ENCODE measurements at places on chromosomes 7 and 10.

DNA sequence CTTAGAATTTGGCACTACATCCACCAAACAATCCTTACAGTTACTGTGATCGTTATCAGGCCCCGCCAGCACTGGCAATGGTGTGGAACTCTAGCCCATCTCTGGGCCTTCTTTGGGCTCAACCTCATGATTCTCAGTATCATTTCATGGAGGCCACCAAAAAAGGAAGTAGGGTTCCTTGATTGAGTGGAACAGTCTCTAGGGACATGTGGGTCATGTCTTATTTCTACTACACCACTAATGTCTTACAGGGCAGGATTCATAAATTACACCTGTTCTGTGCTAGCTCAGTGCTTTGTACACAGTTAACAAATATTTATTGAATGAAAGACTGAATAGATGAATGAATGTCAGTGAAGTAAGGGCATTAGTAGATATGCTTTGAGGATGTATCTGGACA is 53.9 kb downstream of the AP3M1 start:
- no peak for DNase-seq

GRCh38 chr10:12448729-12449391 is 99.5 kb downstream of the CAMK1D start:
- no peak for DNase-seq

GRCh38 chr7:11203683-11204082 is 230.0 kb downstream of the PHF14 start:
- DNase-seq: no peak

- DNase-seq: no peak
Observed at GRCh38 chr7:116239434-116239833, 29.1 kb downstream of the TES start.

GRCh38 chr7:93957767-93958166 is 36.2 kb downstream of the GNG11 start:
- DNase-seq: no peak

DNA sequence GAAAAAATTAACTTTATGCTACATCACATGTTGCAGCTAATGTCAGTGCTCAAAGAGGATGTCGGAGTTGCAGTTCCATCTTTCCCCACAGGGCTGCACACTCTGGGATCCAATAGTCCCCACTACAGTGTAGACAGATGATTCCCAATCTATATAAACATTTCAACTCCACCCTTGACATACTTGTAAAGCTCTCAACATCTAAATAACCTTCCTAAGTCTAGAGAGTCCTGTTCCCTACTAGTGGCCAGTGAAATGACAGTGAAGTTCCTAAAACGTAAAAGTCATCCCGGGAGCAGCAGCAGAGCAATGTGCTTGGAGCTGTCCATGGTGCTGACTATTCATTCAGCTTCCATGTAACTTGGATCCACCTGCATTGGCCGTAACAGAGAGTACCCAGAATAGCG is 145.1 kb downstream of the GRM8 start:
- no peak for DNase-seq

DNA sequence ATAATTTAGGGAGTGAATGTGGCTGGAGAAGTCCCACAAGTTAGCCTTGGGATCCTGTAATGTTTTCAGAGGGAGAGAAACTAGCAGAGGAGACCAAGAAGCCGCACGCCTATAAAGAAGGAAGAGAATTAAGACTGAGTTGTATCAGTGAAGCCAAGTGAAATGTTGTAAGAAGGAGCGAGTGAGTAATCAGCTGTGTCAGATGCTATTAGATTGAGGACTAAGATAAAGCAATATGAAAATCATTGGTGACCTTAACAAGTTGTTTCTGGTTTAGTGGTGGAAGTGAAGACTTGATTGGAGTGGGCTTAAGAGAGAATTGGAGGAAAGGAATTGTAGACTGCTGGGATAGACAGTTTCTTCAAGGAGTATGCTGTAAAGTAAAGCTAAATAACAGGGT is 8.8 kb downstream of the CCSER2 start:
- DNase-seq: no peak

DNA sequence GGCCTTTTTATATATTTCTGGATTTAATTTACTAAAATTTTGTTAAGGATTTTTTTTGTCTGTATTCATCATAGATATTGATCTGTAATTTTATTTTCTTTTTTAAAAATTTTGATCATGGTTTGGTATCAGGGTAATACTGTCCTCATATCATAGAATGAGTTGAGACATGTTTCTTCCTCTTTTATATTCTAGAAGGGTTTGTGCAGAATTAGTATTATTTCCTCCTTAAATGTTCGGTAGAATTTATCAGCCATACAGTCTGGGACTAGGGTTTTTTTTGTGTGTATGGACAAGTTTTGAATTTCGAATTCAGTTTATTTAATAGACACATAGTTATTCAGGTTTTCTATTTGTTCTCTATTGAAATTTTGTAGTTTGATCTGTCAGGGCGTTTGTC is 54.0 kb downstream of the SHOC2 start:
- DNase-seq: no peak

- DNase-seq: no peak
Observed at GRCh38 chr10:92590623-92591549, 2.0 kb upstream of the KIF11 start.

DNA sequence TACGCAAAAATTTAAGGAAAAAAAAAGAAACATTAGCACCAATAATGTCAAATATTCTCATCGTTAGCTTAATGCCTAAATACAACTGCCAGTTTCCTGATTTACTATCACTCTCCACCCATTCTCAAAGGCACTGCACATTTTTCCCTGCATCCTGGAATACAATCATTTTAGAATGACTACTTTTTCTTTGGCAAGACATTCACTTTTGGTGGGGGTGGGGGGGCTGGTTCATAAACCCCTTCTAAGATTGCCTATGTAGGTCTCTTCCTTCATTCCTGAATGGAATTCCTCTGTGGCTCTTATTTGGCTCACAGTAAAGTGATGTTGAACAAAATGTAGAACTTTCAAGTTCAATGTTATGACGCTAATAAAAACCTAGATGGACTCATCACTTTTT is 74.3 kb downstream of the RNLS start:
- DNase-seq: no peak

GRCh38 chr7:31302356-31302755 is 38.2 kb downstream of the NEUROD6 start:
- no peak for DNase-seq

GRCh38 chr10:133110133-133110532 is 22.4 kb downstream of the ADGRA1 start:
- DNase-seq: no peak

DNA sequence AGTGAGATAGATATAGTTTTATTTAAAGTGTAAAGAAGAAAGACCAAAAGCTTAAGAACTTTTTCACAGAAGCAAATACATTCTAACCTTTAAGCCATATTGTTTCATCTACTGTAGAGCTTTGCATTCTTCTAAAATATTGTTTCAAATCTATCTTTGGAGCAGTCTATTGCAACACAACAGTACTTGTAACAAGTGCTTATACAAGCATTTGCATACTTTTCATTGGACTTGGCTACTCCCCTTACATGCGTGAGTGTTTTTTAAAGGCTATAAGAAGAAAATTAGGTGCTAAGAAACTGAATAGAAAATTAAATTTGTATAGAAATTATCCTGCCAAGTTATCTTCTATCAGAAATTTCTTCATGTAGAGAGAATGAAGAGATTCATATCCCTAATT is 45.3 kb downstream of the SEMA3E start:
- no peak for DNase-seq

GRCh38 chr10:132065491-132066105 is at the start of gene JAKMIP3:
TSS of gene JAKMIP3 (plus strand) at chr10:132065946. CDS start at chr10:132104809, 38,863 bp downstream.
- peak; percentile 74 for DNase-seq

DNA sequence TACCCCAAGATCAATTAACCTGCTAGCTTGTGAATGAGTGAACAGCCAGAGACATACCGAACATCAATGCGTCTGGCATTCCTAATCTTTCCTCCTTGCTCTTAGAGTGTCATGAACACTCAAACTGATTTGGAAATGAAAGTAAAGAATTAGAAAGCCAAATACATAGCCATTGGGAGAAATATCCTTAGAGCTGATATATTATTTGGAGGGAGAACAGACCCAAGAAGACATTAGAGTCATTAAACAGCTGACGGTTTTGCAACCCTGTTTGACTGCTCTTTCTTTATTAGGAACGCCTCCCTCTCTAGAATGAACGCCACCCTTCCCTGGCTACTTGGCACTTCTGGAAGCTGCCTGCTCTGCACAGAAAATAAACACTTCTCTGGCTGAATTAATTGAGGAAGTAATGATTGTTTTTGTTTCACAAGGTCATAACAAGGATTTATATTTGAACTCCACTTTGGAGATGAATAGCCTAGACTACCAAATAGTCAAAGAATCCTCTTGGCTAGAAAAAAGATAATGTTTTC is 42.8 kb downstream of the CTTNBP2 start:
- DNase-seq: no peak
